COLO829 (cell line): ENCODE measurements at places on chromosomes 4 and X.

GRCh38 chr4:56026596-56026995 lies 77.9 kb downstream of the CEP135 start:
- peak; percentile 67 for DNase-seq

DNA sequence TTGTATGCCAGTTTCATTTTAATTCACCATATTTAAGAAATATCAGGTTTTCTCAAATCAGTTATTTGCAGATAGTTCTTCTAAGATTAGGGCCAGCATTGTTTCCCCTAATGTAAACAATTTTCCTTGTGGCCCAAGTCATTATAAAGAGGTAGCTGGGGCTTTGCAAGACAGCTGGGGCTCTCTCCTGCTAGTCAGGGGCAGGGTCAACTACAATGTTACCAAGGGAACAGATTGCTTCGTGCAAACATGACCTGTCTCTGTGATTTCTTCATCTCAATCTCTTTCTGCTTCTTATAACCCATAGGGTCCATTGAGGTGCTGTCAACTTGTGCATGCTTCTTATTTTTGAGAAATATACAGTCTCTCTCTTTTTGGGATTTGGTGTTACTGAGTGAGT lies 12.1 kb downstream of the ARMCX6 start:
- no peak for DNase-seq

GRCh38 chr4:15805583-15806517 lies 27.7 kb downstream of the CD38 start:
- peak; percentile 26 for DNase-seq

GRCh38 chrX:115972717-115973116 lies 197.8 kb upstream of the AGTR2 start:
- DNase-seq, result no peak

- no peak for DNase-seq
Measured at GRCh38 chr4:180189666-180190065, 2053.5 kb upstream of the TENM3 start.
